ENCODE measurements at places on chromosomes 12 and 14. TPM values are rescaled to one million over a fixed set of nuclear protein-coding genes. Genes with fewer than 3 reads are reported as not detected.

DCP1B gene
- 13.1 TPM for total RNA-seq

SLC10A1 gene
- not detected for total RNA-seq

OR6C68 gene
- total RNA-seq, result not detected

SPTB gene
- 0.42 TPM for total RNA-seq

RAP1B gene
- total RNA-seq, result 170 TPM

CYP27B1 gene
- total RNA-seq, result 6.1 TPM

WNT1 gene
- not detected for total RNA-seq

RHOJ gene
- not detected for total RNA-seq

- no peak for DNase-seq
These were observed 80.8 kb downstream of the CAPZA3 start for GRCh38 chr12:18818579-18819268.

DNA sequence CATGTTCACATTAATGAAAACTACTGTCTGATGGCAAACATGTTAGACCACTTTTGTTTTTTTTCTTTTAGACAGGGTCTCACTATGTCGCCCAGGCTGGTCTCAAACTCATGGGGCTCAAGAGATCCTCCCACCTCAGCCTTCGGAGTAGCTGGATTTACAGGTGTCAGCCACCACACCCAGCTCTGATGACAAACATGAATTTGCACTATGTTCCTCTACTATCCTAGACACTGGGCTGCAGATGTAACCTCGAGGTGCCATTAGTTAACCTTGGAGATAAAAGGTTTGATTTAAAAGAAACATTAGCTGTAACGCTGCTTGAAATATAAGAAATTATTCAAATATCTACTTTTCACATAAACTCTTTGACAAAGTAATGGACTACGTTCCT lies 8.1 kb downstream of the VPS37B start:
- no peak for DNase-seq

DNA sequence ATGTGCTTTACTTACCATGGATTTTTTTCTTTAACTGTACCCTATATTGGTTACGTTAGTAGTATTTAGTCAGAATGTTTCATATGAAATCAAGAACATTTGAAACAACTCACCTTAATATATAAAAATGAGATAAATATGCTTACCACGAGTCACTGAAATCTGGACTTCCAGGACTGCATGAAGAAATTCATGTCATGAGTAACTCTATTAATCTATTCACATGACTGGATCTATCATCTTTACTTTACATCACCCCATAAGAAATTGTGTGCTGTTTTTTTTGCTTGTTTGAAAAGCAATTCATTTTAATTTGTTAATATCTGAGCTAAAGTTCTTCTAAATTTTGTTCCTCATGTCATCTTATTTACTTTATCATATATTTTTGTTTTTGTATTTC lies 5.2 kb downstream of the EPYC start:
- DNase-seq, result no peak

DNA sequence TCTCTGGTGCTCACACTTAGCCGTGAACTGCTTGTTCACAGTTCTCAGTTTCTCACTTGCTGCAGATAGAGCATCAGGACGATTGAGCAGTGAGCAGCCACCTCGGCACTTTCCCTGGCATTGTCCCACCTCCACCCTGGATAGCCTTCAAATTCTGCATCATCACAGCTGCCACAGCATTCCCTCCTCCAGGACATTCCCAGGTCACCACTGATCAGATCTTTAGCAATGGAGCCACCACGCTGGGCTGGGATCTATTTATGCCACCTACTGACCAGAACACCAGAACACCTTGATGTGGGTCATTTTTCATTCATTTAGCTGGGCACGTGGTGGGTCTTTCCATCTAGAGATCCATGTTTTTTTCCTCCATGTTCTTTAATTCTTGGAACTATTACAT lies 23.6 kb downstream of the ACADS start:
- no peak for DNase-seq

GRCh38 chr12:107196681-107197080 lies 103.3 kb upstream of the CRY1 start:
- no peak for DNase-seq

GRCh38 chr12:55072083-55072482 lies 52.3 kb downstream of the NEUROD4 start:
- peak; percentile 88 for DNase-seq

DNA sequence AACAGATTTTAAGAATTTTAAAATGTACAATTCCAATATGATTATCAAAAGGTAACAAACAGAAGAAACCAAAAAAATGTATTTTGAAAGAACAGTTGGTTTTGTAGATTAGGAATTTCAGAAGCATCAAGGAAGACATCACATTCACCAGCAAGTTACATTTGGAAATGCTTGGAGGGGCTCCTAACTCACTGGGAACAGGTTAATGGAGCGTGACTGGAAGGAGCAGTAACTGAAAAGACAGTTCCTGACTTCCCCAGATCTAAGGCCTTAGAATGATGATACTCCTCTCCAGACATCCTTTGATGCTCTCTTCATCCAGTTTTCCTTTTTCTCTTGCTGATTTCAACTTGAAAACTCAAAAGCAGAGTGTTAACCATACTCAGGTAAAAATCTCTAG lies 220.0 kb upstream of the EGLN3 start:
- DNase-seq, result no peak

- no peak for DNase-seq
These were observed 126.6 kb downstream of the SCARB1 start for GRCh38 chr12:124737040-124737419.

DNA sequence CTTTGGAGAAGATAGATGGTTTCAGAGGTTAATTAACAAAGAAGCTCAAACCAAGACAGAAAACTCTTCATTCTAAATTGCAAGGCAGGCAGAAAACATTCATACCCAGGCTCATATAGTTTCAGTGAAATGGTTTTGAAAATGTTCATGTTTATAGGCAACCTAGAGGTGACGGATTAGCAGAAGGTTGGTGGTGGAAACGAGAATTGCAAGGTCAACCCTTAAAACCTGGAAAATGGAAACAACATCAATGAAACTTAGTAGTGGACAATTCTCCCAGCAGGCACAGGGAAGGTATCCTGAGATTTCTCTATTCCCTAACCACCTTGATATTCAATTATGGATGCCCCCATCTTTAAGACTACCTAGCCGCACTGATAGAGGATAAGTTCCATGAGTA lies 965 bp downstream of the CD163 start:
- DNase-seq, result no peak

- DNase-seq, result no peak
These were observed 40.1 kb downstream of the PDZRN4 start for GRCh38 chr12:41228066-41228820.

DNA sequence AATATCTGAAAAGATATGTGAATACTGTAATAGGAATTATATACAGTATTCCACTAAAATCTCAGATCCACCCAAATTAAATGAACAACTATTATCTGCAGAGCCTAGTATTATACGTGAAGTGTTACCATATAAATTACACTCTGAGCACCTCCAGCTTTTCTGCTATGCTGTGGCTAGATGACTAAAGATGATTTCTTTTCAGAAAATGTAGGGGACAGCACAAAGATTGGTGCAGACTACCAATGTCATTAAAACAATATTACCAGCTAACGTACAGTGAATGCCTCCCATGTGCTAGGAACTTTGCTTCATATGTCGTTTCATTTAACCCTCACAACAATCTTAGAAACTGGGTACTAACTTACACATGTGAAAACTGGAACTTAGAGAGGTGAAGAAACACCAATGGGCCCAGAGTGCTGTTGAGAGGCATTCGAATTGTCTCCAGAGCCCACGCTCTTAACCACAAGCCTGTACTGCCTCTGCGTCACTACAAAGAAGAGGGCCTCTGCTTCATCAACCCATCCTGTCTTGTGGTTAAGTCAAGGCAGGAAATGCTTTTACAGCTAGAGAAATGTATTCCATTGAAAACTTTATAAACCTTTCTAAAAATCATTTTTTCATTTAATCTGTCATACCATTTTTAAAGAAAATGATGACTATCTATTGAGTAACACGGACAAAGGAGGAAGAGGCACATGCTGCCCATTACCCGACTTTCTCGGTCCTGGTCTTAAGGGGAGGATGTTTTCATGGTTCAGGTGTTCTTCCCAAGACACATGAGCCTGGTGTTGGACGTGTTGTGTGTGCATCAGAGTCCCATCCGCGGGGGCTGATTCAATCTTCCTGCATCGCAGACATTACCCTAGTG lies 1.3 kb downstream of the GPR65 start:
- peak; percentile 85 for DNase-seq

GRCh38 chr12:43336962-43337555 lies 214.9 kb downstream of the ADAMTS20 start:
- DNase-seq, result no peak

DNA sequence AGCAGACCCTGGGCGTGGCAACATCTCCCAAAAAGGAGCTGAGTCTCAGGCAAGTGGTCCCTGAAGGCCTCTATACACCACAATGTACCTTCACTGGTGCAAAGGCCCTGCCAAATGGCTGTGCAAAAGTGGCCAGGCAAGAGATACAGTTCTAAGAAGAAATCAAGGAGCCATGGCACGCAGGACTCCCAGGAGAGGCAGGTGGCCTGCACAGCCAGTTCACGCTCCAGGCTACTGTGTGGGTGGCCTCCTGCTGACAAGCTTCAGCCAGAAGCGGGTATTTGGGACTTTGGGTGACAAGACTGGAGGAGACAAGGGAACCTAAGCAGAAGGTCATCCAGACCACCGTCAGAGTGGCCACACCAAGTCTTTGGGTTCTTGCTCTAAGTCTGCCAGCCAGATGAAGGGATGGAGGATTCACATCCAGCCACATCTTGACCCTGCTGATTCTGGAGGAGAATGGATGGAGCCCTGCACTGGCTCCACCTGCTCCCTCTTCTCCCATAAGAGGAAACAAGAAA lies 20.5 kb upstream of the ZFP36L1 start:
- DNase-seq, result no peak

Measured in activated naive CD4-positive, alpha-beta T cell treated with anti-CD3 and anti-CD28 coated beads for 36 hours (primary cell).